BJ (cell line): ENCODE measurements at places on chromosomes 5 and 9.

GRCh38 chr5:140591747-140592372 lies 27.2 kb downstream of the SLC35A4 start:
- no peak for DNase-seq

- no peak for DNase-seq
Observed at GRCh38 chr9:85248514-85249312, 493.0 kb downstream of the AGTPBP1 start.

GRCh38 chr5:149550594-149551226 lies 529 bp downstream of the CSNK1A1 start:
- DNase-seq: no peak

- no peak for DNase-seq
Observed at GRCh38 chr5:148816357-148816756, 10.1 kb upstream of the ADRB2 start.
